ENCODE measurements at places on chromosomes 7 and 10.
A peak's percentile ranks its signal among the peaks of the same experiment; 100 is the strongest.

GRCh38 chr7:101563198-101563901 lies 65.7 kb downstream of the MYL10 start:
- DNase-seq = no peak

DNA sequence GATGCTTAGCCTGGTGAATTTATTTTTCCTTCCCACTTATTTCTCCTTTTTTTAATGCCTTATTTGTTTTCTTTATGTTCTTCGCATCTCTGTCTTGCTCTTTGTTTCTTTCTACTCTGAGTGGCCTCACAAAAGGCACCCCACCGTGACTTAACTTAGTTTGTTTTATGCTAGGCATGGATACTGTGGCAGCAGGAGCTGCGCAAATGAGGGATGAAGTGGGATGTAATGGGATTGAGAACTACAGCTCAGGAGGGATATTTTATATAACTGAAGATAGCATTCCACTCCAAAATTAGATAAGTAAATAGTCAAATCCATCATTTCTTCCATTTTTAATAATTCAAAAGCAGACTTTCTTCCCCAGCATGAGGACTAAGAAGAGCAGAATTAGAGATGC lies 1.7 kb upstream of the CACNA2D1 start:
- no peak for DNase-seq

DNA sequence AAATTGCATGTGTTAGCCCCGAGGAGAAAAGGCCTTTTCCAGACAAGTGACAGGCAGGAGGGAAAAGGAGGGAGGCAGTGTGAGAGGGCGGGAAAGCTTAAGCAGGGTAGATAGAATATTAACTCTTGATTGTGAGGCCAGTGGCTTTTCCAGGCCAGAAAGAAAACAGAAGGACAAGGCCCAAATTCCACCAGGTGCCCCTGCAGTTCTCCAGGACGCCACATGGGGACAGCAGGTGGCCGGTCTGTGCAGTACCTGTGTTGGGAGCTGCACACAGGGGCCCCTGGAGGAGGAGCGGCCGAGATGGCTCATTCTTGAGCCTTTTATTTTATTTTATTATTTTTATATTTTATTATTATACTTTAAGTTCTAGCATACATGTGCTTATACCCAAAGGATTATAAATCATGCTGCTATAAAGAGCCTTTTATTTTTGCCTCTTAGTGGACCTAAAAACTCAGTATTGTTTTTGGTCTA lies 141.3 kb upstream of the KLF14 start:
- DNase-seq = peak; percentile 27

- no peak for DNase-seq
Observed at GRCh38 chr7:45140827-45141226, 16.8 kb upstream of the RAMP3 start.

DNA sequence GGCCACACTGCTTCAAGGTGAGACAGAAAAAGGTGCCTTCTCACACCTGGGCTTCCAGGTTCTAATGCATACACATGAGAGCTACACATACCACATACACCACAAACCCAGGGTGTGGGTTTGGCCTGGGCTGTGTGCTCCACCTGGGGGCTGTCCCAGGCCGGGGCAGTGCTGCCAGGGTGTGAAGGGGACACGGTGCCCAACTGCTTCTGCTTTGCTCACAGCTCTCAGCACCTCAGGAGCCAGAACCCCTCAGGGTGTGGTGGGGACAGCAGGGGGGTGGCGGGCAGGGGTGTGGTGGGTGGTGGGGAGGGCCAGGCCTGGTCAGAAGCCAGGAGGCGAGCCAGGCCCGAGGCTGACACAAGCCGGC lies 51.1 kb downstream of the TMEM209 start:
- no peak for DNase-seq

GRCh38 chr7:136247211-136247610 lies 270.1 kb upstream of the MTPN start:
- DNase-seq = no peak

DNA sequence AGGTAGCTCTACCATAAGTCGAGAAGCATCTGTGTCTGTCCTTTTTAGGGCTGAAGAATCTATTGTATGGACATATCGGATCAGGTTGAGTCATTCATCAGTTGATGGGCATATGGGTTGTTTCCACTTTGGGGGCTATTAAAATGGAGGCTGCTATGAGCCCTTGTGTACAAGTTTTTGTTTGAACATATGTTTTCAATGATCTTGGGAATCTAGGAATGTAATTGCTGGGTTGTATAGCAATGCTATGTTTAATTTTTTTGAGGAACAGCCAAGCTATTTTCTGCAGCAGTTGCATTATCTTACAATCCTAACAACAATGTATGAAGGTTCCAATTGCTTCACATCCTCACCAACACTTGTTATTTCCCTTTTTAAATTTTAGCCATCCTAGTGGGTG lies 46.4 kb upstream of the HABP2 start:
- DNase-seq = no peak

DNA sequence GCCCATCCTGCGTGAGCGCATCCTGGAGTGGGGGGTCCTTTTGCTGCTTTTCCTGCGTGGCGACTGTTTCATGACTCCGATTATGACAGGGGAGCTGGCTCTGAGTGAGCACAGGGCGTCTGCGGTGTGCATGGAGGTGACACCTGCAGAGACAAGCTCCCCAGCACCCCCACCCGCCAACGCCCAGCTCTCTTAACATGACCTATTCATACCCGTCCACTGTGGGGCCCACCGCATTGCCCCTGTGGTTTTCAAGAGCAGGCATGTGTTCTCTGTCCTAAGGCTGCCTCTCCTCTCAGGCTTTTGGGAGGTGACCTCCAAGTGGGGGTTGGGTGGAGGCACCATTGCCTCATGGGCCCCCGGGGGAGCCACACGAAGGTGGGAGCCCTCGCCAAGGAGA lies 500.7 kb downstream of the TCERG1L start:
- no peak for DNase-seq

- DNase-seq = peak; percentile 24
Observed at GRCh38 chr10:118568327-118568848, 27.1 kb downstream of the PRLHR start.

DNA sequence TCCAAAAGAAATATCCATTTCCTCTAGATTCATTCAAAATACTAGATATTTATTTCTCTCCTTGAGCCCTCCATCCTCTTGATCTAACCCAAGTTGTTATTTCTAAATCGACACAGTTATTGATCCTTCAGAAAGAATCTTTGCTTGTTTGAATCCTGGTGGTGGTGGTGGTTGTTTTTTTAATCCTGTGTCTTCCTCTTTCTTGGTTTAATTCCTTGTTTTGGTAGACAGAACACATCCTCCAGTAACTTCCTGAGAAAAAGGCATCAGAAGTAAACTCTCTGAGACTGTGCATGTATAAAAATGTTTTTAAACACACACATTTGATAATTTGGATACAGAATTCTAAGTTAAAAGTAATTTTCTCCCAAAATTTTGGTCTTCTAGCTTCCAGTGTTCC lies 49.9 kb downstream of the SIRT1 start:
- DNase-seq = no peak

DNA sequence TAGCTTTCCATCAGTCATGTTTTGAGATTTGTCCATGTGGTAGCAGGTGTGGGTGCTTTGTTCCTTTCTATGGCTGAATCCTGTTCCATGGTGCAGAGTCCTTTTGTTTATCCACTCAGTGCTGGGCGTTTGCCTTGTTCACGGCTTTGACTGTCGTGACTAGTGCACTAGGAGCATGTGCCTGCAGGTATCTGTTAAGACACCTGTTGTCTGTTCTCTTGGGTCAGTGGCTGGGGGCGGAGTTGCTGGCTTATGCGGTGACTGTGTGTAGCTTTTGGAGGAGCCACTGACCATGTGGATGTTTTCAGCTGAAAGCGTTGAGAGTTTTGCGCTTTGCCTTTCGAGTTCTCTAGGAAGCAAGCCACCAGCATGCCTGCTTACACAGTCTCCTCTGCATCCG lies 573.1 kb upstream of the FOXK1 start:
- no peak for DNase-seq

DNA sequence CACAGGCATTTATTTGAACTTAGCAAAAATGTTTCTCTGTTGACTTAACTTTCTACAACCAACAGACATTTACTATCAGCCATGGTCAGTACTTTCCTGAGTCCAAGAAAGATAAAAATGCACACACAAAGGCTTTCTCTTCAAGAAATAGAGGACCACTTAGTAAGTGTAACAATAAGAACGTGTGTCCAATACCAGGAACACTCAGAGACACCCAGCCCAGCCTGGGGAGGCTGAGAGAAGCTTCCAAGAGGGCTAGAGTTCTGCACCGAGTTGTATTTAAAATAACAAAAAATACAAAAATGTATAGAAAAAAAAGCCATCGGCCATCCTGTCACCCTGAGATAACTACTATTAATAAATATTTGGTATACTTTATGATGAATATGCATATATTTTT lies 35.8 kb downstream of the VSTM4 start:
- DNase-seq = no peak

GRCh38 chr10:109474812-109475211 lies 448.5 kb downstream of the XPNPEP1 start:
- no peak for DNase-seq

DNA sequence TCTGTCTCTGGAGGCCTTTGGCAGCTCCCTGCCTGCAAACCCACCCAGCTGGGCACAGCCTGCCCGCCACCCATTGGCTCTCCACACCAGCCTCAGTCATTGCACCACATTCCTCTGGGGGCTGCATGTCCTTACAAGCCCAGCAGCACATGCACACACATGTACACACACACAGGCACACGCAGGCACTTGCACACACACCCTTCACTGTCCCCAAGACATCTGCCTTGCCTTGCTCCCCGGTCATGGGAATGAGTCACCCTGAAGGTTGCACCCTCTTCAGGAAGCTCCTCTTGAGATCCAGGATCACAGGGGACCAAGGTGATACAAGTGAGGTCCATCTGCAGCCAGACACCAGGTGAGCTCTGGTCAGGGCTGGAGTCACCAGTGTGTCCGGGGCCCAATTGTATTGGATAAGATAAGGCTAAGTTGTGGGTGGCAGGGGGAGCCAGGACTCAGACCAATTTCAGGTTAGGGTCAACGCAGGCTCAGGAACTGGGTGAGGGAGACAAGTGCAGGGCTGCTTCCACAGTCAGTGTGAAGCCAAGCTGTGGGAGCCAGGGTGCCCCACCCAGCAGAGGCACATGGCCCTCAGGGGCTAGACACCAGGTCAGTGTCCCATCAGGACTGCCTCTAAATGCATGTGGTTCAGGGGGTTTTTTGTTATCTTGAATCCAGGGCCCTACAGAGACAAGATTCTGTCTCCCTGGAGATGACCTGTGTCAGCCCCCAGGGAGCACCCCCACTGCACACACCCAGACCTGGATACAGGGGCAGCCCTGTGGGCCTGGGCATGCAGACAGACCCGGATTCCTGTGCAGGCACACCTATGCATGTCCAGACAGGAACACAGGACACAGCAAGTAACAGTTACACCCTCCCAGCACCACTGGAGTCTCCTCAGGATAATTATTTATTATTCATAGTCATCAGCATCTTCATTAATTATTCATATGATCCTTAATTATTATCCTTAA lies 33.8 kb downstream of the KCNH2 start:
- no peak for DNase-seq

DNA sequence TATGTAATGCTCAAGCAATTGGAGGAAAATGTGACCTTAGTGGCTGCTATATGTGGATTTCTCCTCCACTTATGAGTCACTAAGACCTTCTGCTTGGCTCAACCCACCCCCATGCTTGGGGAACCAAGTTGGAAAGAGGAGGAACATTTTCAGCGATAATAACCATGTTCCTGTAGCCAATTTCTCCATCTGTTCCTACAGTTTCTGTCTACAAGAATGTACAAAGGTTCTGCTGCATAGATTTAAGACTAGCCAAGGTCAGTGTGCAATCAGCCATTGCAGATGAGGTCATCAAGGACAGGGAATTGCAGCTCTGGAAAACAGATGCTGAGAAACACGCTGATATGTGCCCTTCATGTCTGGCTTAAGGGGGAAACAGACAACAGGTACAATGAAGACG lies 5.6 kb upstream of the NRCAM start:
- DNase-seq = no peak

- no peak for DNase-seq
Observed at GRCh38 chr10:110516815-110517492, 19.2 kb downstream of the DUSP5 start.

GRCh38 chr7:18583305-18583704 lies 87.8 kb downstream of the HDAC9 start:
- no peak for DNase-seq

DNA sequence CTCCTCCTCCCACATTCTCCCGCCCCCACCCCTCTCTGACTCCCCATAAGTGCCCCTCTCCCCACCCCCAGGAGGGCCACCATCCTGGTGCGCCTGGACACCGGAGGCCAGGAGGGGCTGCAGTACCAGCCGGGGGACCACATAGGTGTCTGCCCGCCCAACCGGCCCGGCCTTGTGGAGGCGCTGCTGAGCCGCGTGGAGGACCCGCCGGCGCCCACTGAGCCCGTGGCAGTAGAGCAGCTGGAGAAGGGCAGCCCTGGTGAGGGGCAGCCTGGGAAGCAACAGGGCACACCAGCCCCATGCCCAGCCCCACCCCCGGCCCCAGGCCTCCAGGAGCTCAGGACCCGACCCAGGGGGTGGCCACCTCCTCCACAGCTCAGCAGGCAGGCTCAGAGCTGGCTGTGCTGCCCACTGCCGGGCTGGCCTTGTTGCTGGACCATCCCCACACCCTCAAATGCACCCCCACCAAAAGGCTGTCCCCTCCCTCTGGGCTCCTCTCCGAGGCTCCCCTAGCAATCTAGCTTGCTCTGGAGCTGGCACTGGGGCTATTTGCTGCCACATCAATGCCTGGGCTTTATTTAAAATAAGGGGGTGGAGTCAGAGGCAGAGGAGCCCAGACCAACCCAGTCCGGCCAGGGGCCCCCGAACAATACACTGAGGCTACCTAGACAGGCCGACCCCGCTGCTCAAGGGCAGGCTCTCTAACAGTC lies 14.8 kb downstream of the ATG9B start:
- no peak for DNase-seq

DNA sequence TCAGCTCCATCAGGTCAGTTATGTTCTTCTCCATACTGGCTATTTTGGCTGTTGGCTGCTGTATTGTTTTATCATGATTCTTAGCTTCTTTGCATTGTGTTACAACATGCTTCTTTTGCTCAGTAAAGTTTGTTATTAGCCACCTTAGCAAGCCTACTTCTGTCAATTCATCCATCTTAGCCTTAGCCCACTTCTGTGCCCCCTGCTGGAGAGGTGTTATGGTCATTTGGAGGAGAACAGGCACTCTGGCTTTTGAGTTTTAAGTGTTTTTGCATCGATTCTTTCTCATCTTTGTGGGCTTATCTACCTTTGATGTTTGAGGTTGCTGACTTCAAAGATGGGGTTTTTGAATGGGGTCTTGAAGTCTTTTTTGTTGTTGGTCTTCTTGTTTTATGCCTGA lies 204.6 kb upstream of the FOXP2 start:
- no peak for DNase-seq

DNA sequence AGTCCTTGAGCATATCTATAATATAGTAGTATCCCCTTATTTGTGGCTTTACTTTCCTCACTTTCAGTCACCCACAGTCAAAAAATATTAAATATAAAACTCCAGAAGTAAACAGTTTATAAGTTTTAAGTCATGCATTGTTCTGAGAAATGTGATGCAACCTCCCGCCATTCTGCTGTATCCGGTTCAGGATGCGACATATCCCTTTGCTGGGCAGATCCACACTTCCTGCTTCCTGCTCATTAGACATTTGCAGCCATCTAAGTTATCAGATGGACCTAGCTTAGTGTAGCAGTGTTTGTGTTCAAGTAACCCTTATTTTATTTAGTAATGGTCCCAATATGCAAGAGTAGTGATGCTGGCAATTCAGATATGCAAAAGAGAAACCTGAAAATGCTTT lies 38.9 kb upstream of the BMS1 start:
- DNase-seq = no peak

GRCh38 chr10:76763376-76763775 lies 874.2 kb downstream of the KCNMA1 start:
- no peak for DNase-seq

Data from NCI-H1105 (cell line).